NCI-H1092 treated with DMSO at 0.1 percent for 48 hours (cell line): ENCODE measurements at places on chromosomes 2 and 18.

DNA sequence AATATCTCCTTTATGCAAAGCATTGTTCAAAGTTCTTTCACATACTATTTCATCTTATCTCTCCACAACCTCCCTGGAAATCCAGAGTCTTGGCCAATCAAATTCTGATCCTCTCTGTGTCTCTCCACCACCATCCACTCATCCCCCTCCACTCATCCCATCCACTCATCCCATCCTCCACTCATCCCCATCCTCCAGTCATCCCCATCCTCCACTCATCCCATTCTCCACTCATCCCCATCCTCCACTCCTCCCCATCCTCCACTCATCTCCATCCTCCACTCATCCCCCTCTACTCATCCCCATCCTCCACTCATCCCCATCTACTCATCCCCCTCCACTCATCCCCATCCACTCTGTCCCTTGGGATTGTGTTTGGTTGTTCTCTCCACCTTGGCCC lies 101.1 kb downstream of the BCL2 start:
- DNase-seq, result no peak

GRCh38 chr2:217058791-217059755 lies 199.2 kb upstream of the TNP1 start:
- peak; percentile 36 for DNase-seq

DNA sequence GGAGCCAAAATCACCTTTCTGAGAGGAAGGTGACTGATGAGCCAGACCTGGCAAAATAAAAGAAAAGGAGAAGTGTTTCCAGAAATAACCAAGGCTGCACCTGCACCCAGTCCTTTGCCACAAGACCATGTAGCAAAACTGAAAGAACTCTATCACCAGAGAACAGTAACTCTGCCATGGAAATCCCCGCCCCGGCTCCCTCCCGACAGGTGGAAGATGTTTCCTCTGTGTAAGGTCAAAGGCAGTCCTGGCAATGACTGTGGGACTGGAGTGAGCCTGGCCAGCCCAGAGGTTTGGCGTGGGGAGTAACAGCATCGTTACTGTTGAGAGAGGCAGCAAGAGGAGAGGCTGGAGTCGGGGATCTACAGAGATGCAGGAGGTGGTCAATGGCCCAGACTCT lies 42.3 kb downstream of the SPRED2 start:
- no peak for DNase-seq

GRCh38 chr2:200435379-200435778 lies 74.5 kb downstream of the KCTD18 start:
- no peak for DNase-seq

DNA sequence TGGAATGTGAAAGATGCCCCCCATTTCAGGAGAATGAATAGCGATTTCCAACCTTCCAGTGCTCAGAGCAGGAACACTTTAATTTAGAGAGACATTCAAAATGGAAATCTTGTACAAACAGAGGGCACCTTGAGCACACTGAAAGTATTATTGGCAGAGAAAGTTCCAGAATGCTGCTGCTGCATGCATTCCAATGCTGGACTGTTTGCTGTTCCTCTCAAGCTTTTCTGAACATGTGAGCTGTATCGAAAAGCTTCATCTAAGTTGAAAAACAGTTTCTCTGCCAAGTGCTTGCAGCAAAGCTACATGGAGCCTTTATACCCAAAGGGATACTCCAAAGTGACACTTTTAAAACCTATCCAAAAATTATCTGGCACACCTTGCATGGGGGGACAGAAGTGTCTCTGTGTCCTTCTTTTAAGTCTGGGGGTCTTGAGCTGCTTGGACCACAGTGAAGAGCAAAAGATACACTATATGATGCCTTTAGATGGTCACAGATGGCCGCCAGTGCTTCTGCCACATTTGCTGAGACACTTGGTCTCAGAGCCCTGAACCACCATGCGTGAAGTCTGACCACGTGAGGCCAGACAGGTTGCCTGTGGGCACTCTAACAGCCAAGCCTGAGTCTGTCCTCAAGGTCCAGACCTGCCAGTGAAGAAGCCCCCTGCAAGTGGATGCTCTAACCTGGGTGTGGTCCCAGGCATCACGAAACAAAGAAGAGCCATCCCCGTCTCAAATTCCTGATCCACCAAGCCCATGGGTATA lies 18.8 kb downstream of the UXS1 start:
- DNase-seq, result no peak

- peak; percentile 60 for DNase-seq
These were observed 779 bp upstream of the TRIB2 start for GRCh38 chr2:12716032-12716281.

DNA sequence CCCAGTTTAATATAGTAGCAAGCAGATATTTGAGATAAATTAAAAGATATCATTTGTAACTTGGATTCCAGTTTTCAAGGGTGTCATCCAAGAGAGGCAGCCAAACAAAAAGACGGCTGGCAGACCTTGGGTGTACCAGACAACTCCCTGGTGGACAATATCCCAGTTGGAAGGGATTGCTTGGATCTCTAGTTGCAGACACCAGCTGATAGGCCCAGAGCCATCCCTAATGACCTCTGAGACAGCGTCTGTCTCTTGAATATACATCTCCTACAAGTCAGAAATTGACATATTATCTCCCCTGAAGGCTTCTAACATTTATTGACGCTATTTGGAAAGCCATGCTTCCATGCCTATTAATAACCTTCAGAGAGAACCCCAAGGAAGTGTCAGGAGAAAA lies 67.7 kb downstream of the ACVR1 start:
- no peak for DNase-seq

GRCh38 chr2:58512878-58513277 lies 271.8 kb upstream of the FANCL start:
- DNase-seq, result no peak

- DNase-seq, result no peak
These were observed 104.7 kb upstream of the ARHGAP28 start for GRCh38 chr18:6624661-6625311.

DNA sequence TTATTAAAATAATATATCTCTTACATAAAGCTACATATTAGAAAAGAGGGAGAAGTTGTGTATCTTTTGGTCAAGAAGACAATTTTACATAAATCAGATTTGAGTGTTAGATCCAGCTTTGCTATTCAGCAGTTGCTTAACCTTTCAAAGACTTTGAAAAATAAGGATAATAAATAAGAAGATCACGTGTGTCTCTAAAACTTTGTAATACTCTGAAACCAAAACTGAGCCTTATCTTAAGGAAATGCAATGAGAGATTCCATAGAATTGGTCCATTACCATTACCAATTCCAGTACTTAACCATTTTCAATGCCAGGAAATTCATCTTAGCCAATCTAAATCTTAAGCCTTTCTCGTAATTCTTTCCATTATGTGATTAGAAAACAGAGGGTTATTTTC lies 89.2 kb upstream of the COL5A2 start:
- no peak for DNase-seq

GRCh38 chr2:127220102-127220767 lies at the start of gene CYP27C1:
TSS of gene CYP27C1 (minus strand) at chr2:127220299. CDS start at chr2:127220270, 29 bp downstream.
- no peak for DNase-seq

GRCh38 chr2:121018136-121019061 lies 266.6 kb downstream of the TFCP2L1 start:
- peak; percentile 4 for DNase-seq

DNA sequence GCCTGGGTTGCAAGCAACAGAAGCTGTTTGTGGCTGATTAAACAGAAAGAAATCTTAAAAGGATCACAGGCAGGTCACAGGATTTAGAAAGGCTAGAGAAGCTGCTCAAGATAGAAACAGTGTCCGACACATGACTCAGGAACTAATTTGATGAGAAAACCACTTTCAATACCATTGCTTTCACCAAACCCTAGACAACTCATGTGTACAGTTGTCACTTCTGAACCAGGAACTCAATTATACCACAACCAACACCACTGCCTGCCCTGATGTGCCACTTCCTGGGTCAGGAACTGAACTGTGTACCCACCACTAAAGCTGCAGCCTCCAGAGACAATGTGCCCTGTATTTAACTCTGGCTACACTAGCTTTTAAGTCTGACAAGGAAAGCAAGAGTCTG lies 56.0 kb downstream of the TMEM247 start:
- no peak for DNase-seq
